T-helper 17 cell (primary cell): ENCODE measurements at places on chromosomes 2 and 18. TPM values are rescaled to one million over a fixed set of nuclear protein-coding genes. Genes with fewer than 3 reads are reported as not detected.

- no peak for DNase-seq
Measured at GRCh38 chr2:183604065-183604464, 479.8 kb downstream of the NUP35 start.

- no peak for DNase-seq
Measured at GRCh38 chr2:156687715-156688114, 251.5 kb downstream of the GPD2 start.

- DNase-seq: no peak
Measured at GRCh38 chr2:227939271-227940027, 68.0 kb downstream of the DAW1 start.

DNA sequence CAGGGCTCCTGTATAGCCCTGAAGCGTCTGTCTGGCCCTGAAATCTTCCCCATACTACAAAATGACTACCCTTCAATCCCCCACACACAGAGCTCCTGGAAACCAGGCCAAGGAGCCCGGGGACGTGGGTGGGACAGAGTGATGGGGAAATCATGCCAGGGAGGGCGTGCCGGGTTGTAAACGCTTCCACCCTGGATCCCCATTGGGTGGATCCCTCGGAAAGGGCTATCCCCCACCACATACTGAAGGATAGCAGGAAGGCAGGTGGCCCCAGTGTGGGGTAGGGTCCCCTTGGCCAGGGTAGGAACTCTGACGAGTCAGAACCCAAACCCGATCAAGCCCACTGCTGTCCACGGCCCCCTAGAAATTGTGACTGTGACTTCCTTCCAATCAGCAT is 91.7 kb downstream of the INHBB start:
- no peak for DNase-seq

DNA sequence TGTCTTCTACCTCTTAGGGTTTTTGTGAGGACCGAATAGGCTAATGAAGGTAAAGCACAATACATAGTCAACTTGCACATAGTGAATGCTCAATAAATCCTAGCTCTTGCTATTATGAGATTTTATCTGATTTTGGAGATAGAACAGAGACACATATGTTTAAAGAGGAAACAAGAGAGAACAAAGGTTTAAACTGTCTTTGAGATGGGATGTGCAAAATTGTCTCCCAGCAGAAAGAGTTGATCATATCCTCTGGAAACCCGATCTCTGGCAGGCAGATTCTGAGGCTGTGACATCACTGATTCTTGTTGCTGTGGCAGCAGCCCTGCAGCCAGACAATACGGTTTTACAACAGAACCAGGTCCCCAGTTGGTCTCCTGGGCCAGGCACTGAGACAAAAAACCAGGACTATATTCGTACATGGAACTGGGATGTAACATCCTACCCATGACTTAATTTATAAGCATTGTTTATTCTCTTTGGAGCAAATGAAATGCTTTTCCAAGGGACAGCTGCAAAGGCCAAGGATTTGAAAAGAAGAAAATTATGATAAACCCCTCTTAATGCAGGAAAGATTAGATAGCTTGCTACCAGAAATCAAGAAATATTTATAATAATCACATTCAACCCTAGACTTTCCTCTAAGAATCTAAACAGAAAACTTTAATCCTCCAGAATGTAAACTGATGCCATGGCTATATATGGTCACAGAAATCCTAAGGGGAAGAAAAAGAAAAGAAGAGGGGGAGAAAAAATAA is 80.2 kb downstream of the SLC8A1 start:
- no peak for DNase-seq

- DNase-seq: no peak
Measured at GRCh38 chr18:75607701-75608100, 180.2 kb upstream of the SMIM21 start.

- no peak for DNase-seq
Measured at GRCh38 chr2:60095202-60095815, 458.1 kb downstream of the BCL11A start.

- DNase-seq: no peak
Measured at GRCh38 chr2:34652636-34653035, 1053.5 kb upstream of the FAM98A start.

- DNase-seq: no peak
Measured at GRCh38 chr18:1488394-1488793, 583.7 kb downstream of the ADCYAP1 start.

DNA sequence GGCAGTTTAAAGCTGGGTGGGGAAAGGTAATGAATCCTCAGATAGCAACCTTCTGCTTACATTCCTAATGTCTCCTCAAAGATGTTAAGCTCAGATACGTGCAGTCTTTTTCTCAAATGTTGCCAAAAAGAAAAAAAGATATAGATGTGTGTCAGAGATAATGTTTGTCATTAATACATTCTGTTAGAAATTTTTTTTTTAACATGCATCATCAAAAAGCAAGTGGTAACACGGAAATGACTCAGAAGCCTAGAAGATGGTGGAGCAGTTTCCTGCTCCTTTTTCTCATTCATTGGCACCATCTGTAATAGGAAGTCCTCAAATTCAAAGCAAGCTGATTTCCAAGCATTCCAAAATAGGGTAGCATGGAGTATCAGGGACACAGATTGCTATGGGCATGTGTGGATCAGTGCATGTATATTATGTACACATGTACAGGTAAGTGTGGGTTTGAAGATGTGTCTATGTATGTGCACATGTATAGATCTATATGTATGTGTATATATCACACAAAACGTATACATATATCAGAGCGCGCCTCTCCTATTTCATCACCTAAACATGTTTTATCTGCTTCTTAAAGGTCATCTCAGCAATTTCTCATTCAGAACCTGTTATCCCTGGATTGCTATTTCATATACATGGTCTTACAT is 79.9 kb upstream of the ITGB6 start:
- no peak for DNase-seq

- DNase-seq: no peak
Measured at GRCh38 chr2:63035169-63035568, 15.5 kb upstream of the OTX1 start.

DNA sequence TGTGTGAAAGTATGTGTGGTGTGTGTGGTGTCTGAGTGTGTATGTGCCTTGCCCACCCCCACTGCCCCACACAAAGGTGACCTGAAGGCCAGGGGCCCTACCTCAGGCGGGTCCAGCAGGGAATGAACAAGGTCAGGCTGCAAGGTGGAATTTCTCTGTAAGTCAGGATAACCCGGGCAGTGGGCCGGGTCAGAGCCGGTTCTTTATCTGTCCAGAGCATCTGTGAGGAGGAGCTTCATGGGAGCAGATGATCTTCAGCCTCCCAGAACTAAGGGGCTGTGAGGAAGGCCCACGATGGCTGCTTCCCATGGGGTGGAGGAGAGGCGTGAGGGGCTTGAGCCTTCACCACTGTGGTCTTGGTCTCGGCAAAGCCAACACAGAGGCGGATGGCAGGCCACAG is 150.3 kb downstream of the TFCP2L1 start:
- no peak for DNase-seq

- peak; percentile 62 for DNase-seq
Measured at GRCh38 chr2:100427627-100428258, 10.3 kb upstream of the CHST10 start.

DNA sequence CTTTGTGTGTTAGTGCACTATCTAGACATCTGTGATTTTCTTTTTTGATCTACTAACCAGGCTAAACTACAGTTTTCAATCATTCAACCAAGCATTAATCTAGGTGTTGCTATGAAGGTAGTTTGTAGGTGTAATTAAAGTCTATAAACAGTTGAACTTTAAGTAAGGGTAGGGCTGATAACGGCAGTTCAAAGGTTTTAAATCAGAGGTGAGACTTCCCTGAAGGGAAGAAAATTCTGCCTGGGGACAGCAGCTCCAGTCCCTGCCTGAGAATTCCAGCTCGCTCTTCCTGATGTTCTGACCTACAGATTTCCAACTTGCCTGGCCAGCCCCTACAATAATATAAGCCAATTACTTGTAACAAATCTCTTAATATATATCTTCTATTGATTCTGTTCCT is 663.9 kb downstream of the MBD2 start:
- no peak for DNase-seq

The TACR1 gene
- total RNA-seq: not detected

The ANKRD30B gene
- not detected for total RNA-seq

The ST8SIA5 gene
- not detected for total RNA-seq

The RGPD3 gene
- total RNA-seq: 0.21 TPM

The SIX3 gene
- total RNA-seq: not detected

The HOXD13 gene
- not detected for total RNA-seq

The CPO gene
- not detected for total RNA-seq
